AG09309 (cell line): ENCODE measurements at places on chromosomes 7 and 10.

GRCh38 chr10:94005050-94005449 is 11.3 kb downstream of the PLCE1 start:
- no peak for DNase-seq

DNA sequence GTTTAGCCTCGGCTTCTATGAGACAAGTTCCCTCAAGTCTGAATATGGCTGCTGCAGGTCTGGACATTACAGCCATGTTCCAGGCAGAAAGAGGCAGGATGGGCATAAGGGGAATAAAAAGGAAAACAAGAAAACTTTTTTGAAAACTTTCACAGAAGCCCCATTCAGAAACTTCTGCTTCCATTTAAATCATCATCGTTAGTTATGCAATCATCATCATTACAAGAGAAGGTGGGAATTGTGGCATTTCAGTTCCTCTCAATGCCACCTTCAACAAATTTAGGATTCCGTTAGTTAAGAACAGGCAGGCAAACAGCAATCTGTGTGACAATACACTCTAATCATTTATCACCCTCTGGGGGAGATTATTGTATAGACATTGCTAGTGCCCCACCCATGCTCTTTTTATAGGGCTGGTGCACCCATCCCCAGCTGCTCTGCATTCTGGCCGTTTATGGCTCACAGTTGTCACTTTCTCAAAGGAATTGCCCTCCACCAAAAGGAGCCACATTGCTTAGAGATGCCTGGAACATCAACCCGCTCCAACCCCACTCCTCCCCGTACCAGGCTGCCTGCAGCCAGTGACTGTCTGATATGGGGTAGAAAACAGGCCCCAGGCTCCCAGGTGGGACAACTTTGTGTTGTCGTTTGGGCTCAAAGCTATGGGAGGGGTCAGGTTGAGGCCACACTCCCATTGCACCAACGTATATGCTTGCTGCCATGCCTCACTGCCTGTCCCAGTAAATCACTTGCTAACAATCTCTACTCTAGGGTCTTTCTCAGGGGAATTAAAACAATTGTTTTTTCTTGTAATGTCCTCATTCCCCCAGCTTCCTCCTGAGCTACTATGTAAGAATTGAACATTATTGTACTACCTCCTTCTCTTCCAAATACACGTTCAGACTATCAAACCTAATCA is 24.2 kb downstream of the ITGB8 start:
- no peak for DNase-seq

- no peak for DNase-seq
These were observed 1.3 kb downstream of the NFE2L3 start for GRCh38 chr7:26153241-26153822.

- no peak for DNase-seq
These were observed 865 bp downstream of the ZNF438 start for GRCh38 chr10:31030800-31031199.

DNA sequence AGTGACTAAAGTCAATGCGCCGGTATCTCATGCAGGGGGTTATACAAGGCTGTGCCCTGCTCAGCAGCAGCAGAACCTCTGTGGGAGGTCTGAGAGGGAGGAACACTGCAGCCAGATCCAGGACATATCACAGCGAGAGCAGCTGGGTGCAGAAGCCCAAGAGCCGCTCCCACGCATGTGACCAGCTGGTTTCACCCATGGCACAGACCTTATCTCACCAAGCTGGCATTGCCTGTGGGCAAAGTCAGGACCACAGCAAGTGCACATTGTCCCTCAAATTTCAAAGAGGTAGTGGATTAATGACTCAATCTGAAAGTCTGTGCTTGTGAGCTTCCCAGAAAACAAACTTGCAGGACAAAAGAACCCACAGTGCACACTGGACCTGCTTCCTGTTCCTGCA is 31.6 kb upstream of the AKR1C1 start:
- DNase-seq, result no peak

DNA sequence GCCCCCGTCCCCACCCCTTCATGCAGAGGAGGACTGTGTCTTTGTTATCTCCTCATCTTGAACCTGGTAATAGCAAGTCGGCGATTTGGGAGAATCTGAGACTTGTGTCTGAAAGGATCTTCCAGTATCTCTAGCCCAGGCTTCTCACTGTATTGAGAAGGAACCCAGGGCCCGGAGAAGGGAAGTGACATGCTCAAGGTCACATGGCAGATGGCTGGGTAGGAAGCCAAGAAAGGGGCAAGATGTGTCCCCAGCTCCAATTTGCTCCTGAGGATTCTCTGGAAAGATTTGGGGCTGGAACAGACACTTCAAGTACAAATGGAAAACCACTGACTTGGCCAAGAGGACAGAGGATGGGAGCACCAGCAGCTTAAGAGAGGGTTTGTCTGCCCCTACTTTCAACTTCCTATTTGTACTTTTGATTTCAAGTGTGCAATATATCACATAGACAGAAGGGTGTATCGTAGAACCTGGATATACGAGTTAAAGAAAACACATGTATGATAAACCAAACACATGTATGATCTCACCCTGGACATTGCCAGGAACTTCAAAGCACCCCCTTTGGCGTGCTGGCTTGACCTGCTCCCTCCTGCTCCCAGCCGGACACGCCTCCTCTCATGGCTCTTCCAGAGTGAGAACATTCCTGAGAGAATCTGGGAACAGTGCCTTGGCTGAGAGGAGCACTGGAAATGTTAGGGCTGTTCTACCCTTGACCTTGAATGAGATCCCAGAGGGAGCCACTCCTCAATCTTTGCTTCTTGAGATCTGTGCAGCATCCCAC is 79.7 kb downstream of the CDH23 start:
- no peak for DNase-seq
